ENCODE measurements at places on chromosomes 3 and 15.

- peak; percentile 81 for DNase-seq
Observed at GRCh38 chr15:25372298-25372697, 66.5 kb downstream of the UBE3A start.

- no peak for DNase-seq
Observed at GRCh38 chr15:49023354-49023753, 22.9 kb downstream of the SECISBP2L start.

DNA sequence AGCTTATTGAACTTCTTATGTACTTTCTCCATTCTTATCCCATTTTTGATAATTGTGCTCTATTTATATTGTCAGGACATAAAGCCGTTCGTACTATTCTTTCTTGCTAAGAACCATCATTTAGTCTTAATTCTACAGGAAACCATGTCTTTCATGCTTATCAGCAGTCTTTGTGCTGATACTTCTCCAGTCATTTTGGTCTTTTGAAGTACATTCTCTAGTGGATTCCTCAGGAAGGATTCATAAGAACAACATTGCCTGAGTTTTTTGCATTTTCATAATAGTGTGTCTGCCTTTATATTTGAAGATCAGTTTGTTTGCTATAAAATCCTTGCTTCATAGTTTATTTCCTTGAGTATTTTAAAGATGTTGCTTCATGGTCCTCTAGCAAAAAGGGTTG lies 126.6 kb upstream of the NEO1 start:
- DNase-seq, result peak; percentile 30

GRCh38 chr3:43041517-43041916 lies 62.4 kb downstream of the GASK1A start:
- DNase-seq, result no peak

DNA sequence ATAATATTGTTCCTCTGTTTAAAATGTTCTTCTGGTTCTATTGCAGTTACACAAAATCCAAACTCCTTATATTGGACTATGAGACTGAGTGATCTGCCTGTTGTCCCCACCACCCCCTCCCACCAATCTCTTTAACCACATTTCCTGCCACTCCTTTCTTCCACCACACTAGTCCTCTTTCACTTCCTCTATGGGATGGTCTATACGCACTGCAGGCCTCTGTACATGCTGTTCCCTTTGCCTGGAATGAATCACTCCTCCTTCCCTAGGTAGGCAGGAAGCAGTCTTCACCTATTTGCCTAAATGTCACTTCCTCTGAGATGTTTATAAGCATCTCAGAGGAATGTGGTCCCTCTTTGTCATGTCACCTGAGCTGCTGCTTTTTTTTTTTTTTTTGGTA lies 4.0 kb downstream of the MAP2K1 start:
- peak; percentile 29 for DNase-seq

DNA sequence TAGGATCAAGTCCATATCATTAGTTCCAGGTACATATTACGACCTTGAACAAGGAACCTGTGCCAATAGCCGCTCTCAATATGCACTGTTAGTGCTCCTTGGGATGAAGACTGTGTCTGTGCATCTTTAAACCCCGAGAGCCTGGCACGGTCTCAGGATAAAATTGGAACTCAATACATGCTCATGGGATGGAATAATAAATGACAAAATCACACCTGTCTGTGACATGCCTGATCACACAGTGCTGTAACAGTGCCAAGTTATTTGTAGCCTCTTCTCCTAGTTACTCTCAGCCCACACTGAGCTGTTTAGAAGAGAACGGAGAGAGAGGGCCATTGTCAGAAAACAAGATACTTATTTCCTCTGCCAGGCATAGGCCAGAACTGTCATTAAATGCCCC lies 82.2 kb downstream of the SSR3 start:
- DNase-seq, result no peak

DNA sequence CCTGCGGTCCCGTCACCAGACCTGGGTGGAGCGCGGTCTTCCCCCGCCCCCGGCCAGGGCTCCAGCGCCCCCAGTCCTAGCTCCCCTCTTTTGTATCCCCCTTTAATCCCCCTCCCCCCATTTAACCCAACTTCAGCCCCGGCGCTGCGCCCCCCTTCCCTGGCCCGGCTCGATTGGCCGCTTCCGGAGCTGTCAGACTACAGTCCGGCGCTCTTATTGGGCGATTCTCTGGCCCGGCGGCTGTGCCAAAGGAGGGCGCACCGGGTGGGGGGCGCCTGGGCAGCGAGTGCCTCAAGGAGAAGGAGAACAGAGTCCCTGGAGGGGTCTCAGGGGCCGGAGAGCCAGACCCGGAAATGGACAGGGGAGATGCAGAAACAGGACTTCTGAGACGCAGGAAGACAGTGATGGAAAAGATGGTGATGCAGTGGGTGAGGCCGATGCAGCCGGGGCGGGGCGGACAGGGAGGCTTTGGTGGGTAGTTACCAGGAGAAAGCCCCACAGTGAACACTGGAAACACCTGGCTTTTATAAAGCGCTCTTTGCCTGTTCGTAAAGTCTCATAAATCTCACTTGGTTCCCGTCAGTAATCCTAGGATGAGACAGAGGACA lies 1.2 kb upstream of the ADCY5 start:
- peak; percentile 9 for DNase-seq

DNA sequence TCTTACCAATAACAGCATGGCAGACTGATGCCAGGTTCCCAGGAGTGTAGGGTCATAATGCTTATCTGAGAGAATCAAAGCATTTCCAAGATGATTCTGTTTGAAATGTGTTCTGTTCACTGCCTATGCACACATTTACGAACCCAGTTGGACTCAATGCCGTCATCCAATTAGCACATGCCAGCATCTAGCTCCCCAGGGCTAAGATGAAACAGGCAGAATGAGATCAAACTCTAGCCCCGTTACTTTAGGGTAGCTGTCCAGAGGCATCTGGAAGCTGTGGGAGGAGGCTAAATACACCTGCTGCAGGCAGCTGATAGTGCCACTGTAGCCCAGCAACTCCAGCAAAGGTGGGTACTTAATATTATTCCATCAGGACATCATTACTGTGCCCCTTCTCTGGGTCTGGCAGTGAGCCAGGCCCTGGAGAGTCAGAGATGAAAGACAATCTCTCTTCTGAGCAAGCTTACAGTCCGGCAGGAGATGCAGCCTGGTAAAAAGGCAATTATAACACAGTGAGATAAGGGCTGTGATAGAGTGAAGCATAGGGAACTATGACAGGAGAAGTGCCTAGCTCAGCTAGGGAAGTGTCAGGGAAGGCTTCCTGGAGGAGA lies 156.4 kb upstream of the PPP2R3A start:
- no peak for DNase-seq

DNA sequence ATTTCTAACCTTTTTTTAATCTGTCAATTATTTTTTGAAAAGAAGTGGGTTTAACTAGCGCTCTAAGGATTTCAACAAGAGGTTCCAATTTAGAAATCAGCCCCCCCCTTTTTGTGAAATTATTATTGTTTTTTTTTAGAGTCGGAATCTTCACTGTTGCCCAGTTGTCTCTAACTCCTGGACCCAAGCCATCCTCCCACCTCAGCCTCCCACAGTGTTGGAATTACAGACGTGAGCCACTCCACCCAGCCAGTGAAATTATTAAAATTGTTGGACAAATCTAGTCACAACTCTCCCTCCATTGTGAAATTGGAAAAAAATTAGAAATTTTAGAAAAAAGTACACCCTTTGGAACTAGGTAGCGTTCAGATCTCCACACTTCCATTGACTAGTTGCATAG lies 2.5 kb downstream of the AKAP13 start:
- DNase-seq, result no peak

- DNase-seq, result peak; percentile 73
Observed at GRCh38 chr3:29128001-29128400, 152.9 kb upstream of the RBMS3 start.
